Activated T-helper 17 cell treated with anti-CD3 and anti-CD28 coated beads, Interleukin-2, amount 50 U/mL, for 72 hours (primary cell): ENCODE measurements at places on chromosomes 5 and 9.

GRCh38 chr9:23731353-23731752, 94.7 kb downstream of the ELAVL2 start:
- no peak for ATAC-seq

DNA sequence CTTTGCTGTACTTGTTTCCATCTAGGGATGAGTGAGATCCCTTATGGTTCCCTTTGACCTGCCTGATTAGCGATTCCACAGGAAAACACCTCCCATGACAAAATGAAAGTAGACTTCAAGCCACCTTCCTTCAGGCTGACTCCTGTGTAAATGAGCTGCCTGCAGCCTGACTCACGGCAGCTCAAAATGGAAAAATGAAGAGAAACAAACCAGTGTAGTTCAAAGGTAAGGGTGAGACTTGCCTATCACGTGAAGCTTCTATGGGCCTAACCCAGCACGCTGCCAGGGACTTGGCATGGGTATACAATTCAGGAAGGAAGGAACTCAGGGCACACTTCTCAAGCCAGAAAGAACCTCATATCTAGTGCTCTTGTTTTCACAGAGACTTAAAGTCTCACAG, 110.1 kb upstream of the LRRTM2 start:
- no peak for ATAC-seq

DNA sequence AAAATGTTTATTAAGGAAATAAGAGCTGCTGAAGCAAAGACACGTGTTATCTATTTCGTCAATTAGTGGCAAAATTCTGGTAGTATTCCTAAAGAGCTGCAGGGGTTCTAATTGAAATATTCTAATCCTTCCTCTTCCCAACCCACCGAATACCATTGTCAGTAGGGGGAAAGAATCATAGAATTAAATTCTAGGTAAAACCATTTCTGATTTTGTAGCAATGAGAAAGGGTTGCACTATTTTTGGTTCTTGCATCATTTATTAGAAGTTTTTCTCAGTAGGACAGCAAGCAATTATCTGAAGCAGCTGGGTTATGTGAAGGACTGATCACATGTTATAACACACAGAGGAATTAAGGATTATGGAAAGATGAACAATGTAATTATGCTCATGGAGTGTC, 80.3 kb upstream of the SEMA6A start:
- no peak for ATAC-seq

GRCh38 chr5:78634634-78635033, 13.9 kb downstream of the LHFPL2 start:
- ATAC-seq: no peak

DNA sequence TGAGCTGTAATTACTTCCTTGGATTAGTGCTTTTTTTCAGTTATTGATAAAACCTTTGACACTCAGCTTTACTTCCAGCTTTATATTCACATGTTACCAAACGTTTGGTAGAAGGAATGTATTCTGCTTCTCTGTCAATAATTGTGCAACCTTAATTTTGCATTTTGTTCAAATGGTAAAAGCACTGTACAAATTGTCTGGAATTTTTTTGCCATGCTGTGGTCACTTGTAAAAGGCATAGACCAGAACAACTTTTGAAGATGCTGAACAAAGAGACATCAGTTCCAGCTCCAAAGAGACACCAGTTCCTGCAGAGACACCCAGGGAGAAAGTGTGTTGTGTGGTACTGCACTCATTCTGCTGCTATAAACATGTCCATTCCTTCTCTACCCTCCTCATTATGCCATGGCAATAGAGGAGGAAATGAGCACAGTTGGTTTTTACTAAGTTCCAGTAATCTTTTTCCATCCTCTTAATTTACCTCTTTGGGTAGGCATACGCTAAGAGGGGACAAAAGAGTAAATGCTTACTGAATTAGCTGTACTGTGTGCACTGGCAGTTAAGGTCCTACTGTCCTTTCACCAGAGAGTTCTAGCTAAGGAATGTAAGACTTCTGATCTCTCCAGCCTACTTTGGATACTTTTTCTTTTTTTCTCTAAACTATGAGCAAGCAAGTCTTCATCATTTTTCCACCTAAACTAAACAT, 387.4 kb downstream of the FGF10 start:
- ATAC-seq: no peak

DNA sequence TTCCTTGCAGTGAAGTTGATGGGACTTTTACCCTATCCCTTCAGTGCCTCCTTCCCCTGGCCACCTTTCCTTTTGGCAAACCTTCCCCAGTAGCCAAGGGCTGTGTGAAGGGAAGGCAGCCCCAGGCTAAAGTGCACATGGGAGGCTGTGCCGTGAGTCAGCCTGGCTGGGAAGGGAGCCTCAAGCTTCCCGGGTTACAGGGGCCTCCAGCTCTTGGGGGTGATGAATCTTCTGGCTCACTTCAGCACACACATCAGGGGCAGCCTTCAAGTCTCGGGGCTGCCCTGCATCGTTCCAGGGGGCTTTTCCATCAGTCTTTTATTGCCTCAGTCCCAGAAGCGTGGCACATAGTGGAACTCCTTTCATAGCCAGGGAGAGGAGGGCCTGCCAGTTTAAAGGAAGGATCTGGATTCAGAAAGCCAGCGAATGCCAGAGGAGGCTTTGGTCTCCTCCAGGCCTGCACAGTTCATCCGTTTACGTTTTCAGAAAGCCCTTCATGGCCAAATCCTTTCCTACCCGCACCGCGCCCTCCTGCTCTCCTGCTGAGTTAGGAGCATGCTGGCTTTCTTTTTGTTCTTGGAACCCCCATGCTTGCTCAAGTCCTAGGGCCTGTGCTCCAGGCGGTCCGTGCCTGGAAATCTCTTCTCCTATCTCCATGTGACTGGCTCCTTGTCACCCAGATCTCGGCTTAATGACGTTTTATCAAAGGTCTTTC, 134.8 kb upstream of the KLF4 start:
- no peak for ATAC-seq

- ATAC-seq: no peak
Measured at GRCh38 chr5:172163346-172163745, 24.7 kb downstream of the STK10 start.

DNA sequence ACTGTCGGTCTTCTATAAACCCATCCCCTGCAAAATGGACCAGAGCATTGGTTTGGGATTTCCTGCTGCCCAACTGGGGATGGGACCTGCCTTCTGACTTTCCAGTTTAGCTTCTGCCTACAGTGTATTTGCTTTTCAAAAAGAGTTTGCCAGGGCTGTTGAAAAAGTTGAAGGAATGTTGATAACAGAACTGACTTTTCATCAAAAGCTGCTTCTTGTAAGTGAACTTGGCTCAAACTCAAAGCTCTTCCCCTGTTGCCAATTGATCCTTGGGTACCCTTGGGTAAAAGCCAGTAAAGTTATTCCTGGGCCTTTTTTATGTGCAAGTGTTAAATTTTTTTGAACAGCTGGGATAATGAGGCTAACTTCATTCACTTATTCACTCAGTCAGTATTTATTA, 142.9 kb upstream of the SLC30A5 start:
- ATAC-seq: no peak

GRCh38 chr9:98551511-98552286, 157.0 kb downstream of the GABBR2 start:
- ATAC-seq: no peak

GRCh38 chr9:71819115-71819739, 50.9 kb upstream of the CEMIP2 start:
- no peak for ATAC-seq

DNA sequence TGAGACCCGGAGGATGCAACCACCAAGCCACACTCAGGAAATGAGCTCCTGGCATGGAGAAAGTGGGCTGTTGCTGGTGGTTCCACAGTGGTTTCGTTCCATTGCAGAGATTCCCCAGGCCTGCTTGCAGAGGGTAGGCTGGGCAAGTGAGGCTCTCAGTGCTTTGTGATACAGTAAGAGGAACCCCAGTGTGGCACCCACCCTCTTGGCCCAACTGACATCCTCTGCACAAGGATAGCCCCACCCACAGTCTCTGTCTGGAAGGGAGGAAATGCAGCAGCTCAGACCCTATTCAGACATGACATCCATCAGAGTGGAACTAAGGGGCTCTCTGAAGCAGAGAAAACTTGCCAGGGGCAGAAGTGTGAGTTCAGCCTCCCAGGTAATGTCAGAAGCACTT, 69.6 kb upstream of the FSTL4 start:
- no peak for ATAC-seq

DNA sequence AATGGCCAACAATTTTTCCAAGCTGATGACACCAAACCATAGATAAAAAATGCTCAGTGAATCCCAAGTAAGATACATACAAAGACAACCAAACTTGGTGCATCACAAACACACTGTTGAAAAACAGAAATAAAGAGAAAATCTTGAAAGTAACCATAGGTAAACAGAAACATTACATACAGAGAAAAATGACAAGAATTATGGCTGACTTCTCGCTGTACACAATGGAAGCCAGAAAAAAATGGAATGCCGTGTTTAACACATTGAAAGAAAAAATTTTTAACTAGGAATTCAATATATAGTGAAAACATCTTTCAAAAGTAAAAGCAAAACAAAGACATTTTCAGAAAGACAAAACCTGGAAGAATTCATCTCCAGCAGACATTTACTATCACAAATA, 20.6 kb downstream of the DAP start:
- ATAC-seq: no peak

- ATAC-seq: no peak
Measured at GRCh38 chr9:23598994-23599393, 227.0 kb downstream of the ELAVL2 start.

DNA sequence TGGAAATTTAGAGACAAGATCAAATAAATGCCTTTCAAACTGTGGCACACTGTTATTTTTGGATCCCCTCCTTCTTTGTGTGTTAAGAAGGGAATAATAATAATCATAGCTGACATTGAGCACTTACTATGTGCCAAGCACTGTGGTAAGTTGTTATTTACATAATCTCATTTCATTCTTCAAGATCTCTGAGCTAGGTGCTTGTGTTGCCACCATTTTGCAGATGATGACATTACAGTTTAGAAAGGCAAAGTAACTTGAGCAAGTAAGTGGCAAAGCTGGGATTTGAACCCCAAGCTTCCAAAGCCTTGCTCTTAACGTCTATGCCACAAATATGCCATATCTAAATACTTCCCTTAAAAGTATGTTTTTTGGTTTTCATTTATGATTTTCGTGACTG, 121.8 kb upstream of the TMEM161B start:
- ATAC-seq: no peak

- ATAC-seq: peak; percentile 79
Measured at GRCh38 chr5:40429258-40430100, 250.2 kb upstream of the PTGER4 start.

- ATAC-seq: no peak
Measured at GRCh38 chr9:130847306-130848217, 12.5 kb downstream of the ABL1 start.

- ATAC-seq: no peak
Measured at GRCh38 chr5:81020478-81021167, 60.5 kb downstream of the RASGRF2 start.

DNA sequence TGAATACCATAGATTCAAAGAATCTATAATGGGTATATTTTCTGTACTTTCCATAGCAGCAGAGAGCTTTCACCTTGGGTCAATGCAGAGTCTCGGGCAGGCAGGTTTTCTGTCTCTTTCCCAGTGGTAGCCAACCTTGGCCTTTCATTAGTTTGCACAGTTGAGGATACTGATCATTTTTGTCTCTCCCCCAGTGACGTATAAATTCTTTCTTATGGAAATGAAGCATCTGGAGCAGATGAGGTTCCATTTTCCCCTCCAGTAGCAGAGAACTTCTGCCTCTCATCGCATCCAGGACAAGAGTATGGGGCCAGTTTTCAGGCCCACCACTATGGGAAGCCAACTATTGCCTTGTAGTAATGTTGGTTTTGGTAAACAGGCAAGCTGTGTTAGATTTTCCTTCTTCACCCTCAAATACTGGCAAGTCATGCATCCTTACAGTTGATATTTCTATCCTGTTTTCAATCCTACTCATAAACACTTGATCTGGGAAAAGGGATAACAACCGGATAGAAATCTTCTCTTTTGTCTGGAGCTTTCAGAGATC, 845.2 kb upstream of the CDH18 start:
- ATAC-seq: no peak

DNA sequence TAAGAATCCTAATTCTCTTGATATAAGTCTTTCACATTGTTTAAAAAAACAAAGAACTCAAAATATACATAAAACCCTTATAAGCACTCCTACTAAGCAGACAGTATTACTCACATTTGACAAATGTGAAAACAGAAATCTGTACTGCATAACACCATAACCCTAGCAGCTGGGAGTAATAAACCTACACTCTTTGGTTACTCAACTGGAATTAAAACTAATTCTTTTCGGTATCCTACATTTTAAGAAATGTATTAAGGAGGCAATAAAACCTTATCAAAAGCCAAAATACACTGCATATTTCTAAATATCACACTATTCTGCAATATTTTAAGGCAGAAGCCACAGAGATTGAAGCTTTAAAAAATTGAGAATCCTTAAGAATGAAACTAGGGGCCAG, 6.8 kb downstream of the AUH start:
- ATAC-seq: no peak

- ATAC-seq: no peak
Measured at GRCh38 chr9:100999906-101000544, 28.5 kb upstream of the PLPPR1 start.

DNA sequence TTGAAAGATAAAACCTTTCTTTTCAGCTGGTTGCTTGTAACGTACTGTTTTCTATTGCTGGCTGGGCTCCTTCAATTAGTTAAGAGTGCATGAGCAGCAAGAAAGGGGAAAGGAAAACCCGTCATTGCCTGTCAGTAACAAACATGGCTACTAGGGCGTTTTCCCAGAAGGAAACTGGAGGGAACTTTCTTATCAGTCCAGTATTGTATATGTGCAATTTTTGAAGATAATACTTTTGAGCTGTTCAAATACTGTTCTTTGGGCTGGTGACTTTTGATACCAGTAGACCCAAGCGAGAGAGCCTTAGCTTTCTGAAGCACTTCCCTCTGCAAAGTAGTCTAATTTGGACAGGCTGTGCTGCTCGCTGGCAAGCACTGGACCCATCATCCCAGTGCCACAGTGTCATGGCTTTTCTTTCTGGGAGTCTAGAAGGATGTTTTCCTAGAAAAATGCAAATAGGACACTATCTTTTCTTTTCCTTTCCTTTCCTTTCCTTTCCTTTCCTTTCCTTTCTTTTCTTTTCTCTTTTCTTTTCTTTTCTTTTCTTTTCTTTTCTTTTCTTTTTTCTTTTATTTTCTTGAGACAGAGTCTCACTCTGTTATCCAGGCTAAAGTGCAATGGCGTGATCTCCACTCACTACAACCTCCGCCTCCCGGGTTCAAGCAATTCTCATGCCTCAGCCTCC, 149.9 kb upstream of the SMIM23 start:
- no peak for ATAC-seq

DNA sequence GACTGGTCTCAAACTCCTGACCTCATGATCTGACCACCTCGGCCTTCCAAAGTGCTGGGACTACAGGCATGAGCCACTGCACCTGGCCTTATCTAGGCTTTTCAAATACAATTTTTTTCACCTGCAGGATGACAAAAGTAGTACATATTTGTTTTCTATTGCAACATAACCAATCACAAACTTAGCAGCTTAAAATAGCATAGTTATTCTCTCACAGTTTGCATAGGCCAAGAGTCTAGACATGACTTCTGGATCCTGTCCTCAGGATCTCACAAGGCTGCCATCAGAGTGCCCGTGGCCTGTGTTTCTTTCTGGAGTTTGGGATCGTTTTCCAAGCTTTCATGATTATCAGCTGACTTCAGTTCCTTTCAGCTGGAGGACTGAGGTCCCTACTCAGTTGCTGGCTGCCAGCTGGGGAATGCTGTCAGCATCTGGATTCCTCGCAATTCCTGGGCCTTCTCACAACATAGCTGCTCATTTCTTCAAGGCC, 348.9 kb downstream of the ARHGEF28 start:
- no peak for ATAC-seq

GRCh38 chr9:131188976-131189375, 63.6 kb downstream of the NUP214 start:
- no peak for ATAC-seq
